ENCODE measurements at places on chromosomes 4 and X.

DNA sequence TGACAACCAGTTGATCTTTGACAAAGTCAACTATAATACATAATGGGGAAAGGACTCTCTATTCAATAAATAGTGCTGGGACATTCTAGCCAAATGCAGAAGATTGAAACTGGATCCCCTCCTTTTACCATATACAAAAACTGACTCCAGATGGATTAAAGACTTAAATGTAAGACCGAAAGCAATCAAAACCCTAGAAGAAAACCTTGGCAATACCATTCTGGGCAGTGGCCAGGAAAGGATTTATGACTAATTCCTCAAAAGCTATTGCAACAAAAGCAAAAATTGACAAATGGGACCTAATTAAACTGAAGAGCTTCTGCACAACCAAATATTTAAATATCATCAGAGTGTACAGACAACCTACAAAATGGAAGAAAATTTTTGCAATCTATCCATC lies 185.1 kb downstream of the NPNT start:
- no peak for DNase-seq

DNA sequence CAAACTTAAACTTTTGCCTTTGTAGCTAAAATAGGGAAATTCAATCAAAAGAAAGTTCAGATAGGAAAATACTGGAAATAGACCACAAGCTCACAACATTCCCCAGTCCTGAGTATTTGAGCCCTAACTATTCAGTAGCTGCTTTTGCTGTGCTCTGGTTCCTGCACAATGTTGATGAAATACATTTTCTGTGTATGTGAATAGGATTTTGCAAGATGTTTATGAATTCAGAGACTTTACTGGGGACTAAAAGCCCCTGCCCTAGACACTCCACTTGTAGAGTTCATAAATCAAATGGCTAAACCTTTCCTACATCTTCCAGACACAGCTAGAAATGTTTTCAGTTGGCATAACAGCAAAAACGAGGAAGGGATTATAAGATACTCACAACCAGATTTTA lies 105.9 kb downstream of the FBXO8 start:
- no peak for DNase-seq

- no peak for DNase-seq
Measured at GRCh38 chrX:37763400-37763799, 16.5 kb upstream of the CYBB start.

- no peak for DNase-seq
Measured at GRCh38 chr4:40995850-40996249, 218.5 kb downstream of the APBB2 start.

DNA sequence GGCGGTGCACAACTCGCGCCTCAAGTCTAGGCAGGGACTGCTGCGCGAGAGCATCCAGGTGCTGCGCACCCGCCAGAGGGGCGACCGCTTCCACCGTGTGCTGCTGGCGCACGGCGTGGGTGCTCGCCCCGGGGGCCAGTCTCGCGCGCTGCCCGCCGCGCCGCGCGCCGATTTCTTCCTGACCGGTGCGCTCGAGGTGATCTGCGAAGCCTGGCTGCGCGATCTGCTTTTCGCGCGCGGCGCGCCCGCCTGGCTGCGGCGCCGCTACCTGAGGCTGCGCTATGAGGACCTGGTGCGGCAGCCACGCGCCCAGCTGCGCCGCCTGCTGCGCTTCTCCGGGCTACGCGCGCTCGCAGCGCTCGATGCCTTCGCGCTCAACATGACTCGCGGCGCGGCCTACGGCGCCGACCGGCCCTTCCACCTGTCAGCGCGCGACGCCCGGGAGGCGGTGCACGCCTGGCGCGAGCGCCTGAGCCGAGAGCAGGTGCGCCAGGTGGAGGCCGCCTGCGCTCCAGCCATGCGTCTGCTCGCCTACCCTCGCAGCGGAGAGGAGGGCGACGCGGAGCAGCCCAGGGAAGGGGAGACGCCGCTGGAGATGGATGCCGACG lies 1.3 kb downstream of the CHST7 start:
- DNase-seq = peak; percentile 18

DNA sequence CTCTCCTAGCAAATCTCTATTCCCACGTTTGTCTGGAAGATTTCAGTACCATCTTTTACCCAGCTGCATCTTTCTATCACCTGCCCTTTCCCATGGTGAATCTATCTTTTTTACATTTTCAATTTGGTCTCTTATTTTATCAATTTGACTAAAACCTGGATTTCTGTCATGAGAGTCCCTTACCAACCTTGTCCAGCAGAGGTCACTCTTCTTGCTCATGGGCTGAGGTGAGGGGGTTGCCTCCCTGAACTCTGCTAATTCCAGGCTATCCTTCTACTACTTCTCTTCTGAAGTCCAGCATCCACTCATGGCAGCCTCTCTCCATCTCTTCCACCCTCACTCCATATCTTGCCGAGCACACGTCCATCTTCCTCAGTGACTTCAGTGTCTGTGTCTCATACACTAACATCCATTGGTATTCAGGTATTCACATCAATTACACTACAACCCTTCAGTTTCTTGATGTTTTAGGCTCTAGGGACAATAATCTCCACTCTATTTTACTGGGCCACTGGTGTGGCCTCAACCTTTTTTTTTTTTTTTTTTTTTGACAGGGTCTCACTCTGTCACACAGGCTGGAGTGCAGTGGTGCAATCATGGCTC lies 17.8 kb upstream of the ZNF827 start:
- DNase-seq = no peak

GRCh38 chr4:38930707-38931106 lies 63.1 kb downstream of the FAM114A1 start:
- DNase-seq = no peak

- DNase-seq = no peak
Measured at GRCh38 chr4:1309261-1310010, 19.7 kb downstream of the MAEA start.

DNA sequence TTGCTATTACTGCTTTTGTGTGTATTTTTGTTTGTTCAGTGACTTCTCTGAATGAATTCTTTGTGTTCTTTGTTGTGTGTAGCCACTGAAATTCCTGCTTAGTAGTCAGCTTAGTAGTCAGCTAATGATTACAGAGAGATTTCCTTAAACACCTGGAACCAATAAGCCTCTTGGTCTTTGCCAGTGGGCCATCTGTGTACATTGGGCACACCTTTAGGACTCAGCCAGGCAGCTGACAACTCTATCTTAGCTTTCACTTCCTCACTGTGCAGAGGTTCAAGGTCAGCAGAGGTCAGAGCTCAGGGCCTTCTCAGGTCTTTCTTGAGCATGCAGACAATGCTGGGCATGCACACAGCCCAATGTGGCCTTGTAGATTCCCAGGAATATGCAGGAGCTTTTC lies 59.3 kb downstream of the RWDD4 start:
- DNase-seq = no peak

DNA sequence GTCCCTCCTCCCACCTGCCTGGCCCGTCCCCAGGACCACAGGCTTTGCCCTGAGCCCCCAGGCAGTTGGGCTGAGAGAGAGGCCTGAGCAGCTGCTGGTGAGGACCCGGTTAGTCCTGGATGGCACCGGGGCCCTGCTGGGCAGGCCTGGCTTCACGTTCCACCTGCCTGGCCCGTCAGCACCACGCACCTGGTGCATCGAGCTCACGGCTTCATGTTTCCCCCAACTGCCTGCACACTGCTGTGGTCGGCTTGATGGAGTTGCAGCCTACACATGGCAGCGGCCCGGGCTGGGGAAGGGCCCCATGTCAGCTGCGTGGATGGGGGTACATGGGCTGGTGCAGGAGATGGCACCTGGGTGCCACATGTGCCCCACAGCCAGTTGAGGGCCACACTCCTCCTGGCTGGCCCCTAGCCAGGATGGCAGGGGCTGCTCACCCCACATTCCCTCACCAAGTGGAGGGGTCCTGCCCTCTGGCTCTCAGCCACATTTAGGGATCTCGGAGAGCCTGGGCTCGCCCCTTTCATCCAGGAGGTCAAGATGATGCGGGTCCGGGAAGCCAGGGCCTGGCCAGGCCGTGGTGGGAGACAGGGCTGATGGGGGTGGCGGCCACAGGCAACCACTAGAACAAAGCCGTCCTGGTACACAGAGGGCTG lies 28.5 kb downstream of the NKX1-1 start:
- DNase-seq = no peak

- no peak for DNase-seq
Measured at GRCh38 chr4:73741031-73741749, 821 bp downstream of the CXCL8 start.

GRCh38 chrX:15416133-15416993 lies 32.1 kb upstream of the VEGFD start:
- DNase-seq = no peak

GRCh38 chrX:283115-283845 lies 2.1 kb downstream of the PLCXD1 start:
- DNase-seq = no peak

DNA sequence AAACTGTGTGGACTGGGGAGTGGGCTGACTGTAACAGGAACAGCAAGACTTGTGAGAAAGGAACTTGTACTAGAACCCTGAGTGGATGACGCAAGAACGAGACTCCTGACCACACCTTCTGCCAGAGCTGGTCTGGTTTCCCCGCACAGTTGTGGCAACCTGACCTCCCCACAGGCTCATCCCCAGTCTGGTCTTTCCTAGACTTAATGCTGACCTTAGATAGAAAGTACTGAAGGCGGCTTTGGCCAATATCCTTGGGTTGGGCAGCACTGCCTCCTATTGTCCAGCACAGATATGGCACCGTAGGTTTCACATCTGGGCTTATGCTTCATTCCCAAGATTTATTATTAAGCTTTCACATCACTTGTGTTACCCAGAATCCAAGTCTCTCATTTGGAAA lies 137.8 kb upstream of the FRG1 start:
- DNase-seq = no peak

- no peak for DNase-seq
Measured at GRCh38 chr4:75909405-75909804, 7.2 kb upstream of the PPEF2 start.
